ENCODE measurements at places on chromosomes 13 and 19.
A peak's percentile ranks its signal among the peaks of the same experiment; 100 is the strongest.

DNA sequence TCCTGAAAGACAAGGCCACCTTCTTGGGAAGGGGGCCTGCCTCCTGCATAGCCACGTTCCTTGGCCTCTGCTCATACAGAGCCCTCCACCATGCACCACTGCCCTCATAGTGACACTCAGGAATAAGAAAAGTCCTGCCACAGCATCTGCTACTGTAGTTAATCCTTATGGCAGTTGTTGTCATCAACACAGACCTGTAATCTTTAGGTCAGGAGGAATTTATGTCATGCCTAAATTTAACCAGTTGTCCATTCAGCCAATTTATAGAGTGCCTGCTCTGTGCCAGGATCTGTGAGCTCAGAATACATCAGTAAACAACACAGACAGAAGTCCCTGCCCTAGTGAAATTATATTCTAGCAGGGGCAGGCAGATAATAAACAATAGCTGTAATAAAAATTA is 44.4 kb downstream of the FAM124A start:
- DNase-seq = no peak

- no peak for DNase-seq
These were observed 630 bp downstream of the NUCB1 start for GRCh38 chr19:48900477-48901406.

DNA sequence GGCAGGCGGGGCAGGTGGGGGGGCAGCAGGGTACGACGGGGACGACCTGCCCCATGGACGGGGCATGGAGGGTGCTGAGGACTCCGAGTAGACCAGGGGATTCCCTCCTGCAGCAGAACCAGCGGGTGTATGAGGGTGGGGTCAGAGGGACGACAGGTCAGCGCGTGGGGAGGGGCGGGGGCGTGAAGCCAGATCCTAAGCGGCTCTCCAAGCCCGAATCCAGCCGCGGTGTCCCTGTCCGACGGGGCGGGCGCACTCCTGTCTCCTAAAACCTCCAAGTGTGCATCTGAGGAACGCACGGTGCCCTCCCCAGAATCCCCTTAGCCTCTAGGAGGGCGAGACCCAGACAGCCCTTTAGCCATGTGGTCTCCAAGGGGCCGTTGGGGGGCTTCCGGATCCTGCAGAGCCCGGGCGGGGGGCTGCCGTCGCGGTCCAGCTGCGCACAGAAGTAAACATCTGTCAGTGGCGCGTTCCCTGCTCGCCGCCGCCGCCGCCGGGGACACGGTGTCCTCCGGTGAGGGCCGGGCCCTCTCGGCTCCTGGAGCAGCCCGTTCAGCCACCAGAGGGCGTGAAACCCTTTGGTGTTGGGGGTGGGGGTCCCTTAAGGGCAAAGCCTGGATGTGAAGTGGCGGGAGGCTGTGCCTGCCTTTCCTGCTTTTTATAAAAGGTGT is 730 bp downstream of the NRTN start:
- peak; percentile 60 for DNase-seq

DNA sequence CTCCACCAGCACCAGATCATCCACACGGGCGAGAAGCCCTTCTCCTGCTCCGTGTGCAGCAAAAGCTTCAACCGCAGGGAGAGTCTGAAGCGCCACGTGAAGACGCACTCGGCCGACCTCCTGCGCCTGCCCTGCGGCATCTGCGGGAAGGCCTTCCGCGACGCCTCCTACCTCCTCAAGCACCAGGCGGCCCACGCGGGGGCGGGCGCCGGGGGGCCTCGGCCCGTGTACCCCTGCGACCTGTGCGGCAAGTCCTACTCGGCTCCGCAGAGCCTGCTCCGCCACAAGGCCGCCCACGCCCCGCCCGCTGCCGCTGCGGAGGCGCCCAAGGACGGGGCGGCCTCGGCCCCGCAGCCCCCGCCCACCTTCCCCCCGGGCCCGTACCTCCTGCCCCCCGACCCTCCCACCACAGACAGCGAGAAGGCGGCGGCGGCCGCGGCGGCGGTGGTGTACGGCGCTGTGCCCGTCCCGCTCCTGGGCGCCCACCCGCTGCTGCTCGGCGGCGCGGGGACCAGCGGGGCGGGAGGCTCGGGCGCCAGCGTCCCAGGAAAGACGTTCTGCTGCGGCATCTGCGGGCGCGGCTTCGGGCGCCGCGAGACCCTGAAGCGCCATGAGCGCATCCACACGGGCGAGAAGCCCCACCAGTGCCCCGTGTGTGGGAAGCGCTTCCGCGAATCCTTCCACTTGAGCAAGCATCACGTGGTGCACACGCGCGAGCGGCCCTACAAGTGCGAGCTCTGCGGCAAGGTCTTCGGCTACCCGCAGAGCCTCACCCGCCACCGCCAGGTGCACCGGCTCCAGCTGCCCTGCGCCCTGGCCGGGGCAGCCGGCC is 9.4 kb downstream of the ZNF784 start:
- DNase-seq = no peak

GRCh38 chr13:76852986-76853385 is 33.2 kb downstream of the KCTD12 start:
- no peak for DNase-seq

GRCh38 chr13:19053561-19053960 is 128.1 kb downstream of the TUBA3C start:
- no peak for DNase-seq

DNA sequence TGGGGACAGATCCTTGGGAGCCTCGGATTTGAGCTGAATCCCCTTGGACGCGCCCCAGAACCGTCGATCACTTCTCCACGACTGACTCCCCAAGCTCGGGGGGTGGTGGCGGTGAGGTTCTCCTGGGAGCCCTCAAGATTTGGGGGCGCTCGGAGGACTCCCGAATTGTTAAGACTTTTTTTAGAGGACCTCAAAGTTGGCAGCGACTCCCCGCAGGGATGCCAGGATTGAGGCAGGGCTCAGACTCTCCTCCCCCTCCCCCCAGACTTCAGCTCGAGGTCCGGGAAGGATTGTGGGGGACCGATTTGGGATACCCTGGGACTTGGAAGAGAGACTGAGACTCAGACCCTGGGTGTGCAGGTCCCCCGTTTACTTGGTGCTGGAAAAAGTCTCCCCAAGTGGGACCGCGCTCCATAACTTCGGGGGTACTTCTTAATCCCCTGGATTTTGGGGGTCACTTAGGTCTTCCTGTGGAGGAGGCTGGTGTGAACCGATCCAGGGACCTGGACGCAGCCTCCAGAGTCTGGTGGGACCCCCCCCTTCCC is 665 bp downstream of the VASP start:
- DNase-seq = no peak

- DNase-seq = no peak
These were observed 20.4 kb upstream of the GNA15 start for GRCh38 chr19:3115411-3115810.

- DNase-seq = no peak
These were observed 128.2 kb downstream of the SLITRK1 start for GRCh38 chr13:83753912-83754624.

GRCh38 chr19:17725422-17726078 is 6.3 kb downstream of the MAP1S start:
- no peak for DNase-seq

- DNase-seq = no peak
These were observed 1.3 kb upstream of the ZNF181 start for GRCh38 chr19:34732612-34733211.

DNA sequence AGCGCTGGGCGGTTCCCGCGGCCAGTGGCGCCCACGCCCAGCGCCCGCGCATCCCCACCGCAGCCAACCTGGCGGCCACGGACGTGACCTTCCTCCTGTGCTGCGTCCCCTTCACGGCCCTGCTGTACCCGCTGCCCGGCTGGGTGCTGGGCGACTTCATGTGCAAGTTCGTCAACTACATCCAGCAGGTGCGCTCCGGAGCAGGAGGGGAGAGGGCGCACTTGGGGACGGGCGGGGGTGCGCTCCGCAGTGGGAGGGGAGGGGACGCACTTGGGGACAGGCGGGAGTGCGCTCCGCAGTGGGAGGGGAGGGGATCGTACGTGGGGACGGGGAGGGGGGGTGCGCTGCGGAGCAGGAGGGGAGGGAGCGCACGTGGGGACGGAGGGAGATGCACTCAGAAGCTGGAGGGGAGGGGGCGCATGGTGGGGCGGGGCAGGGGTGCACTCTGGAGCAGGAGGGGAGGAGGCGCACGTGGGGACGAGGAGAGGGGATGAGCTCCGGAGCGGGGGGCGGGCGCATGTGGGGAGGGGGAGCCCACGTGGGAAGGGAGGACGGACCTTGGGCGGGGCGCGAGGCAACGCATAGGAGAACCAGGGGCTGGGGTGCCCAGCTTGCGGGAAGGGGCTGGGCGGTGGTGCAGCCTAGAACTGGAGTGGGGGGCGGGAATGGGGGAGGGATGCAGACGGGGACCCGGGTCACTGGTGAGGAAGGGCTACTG is 1.5 kb downstream of the KISS1R start:
- no peak for DNase-seq

DNA sequence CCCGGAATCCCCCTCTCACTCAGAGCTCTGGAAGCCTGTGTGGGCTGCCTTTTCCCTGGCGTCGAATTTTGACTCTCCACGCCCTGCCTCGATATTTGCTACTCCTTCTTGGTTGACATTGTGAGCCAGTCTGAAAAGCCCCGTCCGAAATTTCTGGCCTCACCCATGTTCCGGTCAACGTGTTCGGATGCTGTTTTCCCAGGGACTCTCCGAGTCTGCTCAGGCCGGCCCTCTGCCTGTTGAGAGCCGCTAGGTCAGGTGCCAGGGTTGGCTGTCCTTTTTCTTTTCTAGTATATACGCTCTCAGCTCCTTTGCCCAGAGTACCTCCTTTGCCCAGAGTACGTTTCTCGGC is 6.8 kb upstream of the DGKH start:
- no peak for DNase-seq

GRCh38 chr13:33380487-33381079 is 95.0 kb upstream of the STARD13 start:
- DNase-seq = no peak

DNA sequence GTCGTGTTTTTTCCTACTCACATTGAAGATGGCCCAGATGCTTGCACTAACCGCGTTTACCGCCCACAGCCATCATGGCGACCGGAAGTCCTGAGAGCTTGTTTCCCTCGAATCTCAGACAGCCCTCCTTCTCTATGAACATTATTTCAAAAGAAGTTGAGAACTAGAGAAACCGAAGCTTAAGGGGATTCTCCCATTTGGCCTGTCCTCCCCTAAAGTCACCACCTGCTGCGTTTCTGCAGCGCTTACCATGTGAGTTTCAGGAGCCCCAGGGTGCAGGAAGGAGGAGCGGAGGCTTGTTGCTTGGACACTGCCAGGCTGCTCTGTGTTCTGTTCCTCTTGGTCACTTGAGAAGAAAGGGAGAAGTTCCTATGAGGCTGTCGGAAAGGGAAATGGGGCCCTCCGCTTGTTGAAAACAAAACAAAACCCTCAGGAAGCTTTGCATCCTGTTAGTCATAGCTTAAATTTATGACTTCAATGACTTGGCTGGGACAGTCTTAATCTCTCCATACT is 6.2 kb downstream of the CARD8 start:
- peak; percentile 65 for DNase-seq

- DNase-seq = no peak
These were observed 1716.5 kb upstream of the SLC10A2 start for GRCh38 chr13:104782741-104783140.

DNA sequence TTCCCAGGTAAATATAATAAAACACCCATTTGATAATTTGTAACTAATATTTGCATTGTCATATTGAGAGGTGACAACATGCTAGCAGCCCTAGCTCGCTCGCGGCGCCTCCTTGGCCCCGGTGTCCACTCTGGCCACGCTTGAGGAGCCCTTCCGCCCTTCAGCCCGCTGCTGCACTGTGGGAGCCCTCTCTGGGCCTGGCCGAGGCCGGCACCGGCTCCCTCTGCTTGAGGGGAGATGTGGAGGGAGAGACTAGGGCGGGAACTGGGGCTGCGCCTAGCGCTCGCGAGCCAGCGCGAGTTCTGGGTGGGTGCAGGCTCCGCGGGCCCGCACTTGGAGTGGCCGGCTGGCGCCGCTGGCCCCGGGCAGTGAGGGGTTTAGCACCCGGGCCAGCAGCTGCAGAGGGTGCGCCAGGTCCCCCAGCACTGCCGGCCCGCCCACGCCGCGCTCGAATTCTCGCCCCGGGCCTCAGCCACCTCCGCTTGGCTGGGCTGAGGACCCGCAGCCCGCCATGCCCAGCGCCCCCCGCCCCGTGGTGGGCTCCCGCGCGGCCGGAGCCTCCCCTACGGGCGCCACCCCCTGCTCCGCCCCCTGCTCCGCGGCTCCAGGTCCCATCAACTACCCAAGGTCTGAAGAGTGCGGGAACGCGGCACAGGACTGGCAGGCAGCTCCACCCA is 594.4 kb downstream of the SLITRK6 start:
- no peak for DNase-seq

DNA sequence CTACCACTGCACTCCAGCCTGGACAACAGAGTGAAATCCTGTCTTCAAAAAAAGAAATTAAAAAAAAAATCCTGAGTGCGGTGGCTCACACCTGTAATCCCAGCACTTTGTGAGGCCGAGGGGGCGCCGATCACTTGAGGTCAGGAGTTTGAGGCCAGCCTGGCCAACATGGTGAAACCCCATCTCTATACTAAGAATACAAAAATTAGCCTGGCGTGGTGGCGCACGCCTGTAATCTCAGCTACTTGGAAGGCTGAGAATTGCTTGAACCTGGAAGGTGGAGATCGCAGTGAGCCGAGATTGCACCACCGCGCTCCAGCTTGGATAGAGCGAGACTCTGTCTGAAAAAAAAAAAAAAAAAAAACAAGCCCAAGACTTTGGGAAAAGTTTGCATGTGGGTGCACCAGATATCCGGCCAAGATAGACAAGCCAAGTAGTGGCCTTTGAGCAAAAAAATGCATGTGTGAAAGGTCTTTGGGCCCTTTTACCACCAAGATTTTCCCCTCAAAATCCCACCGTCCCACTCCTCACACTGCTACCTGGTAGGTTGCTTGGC is 5.7 kb downstream of the DNAJB1 start:
- no peak for DNase-seq

DNA sequence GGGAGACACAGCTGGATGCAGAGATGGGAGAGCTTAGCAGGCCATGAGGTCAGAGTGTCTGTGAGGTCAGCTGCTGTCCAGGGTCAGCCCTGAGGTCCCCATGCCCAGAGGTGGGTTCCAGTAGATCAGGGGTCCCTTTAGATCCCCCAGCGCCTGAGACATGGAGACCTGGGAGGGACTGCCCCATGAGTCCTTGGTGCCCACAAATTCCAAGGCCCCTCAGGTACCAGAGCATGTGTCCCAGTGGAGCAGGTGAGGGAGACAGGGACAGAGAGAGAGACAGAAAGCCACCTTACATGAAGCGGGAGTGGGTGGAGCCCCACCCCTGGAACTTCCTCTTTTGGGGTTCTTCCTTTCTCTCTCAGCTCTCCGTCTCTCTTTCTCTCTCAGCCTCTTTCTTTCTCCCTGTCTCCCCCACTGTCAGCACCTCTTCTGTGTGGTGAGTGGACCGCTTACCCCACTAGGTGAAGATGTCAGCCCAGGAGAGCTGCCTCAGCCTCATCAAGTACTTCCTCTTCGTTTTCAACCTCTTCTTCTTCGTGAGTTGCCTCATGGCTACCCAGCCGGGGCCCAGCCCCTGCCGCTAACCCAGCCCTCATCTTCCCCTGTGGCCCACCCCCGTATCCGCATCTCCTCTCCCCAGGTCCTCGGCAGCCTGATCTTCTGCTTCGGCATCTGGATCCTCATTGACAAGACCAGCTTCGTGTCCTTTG is at the start of gene CD37:
CD37 (plus strand) TSS at position 336 of the 713 bp plus-strand sequence; CDS start at position 471, 135 bp downstream.
- peak; percentile 60 for DNase-seq

GRCh38 chr13:111115061-111115964 is at the start of gene ARHGEF7:
TSS of gene ARHGEF7 (plus strand) at chr13:111115310. CDS start at chr13:111115527, 217 bp downstream.
- no peak for DNase-seq
